Osteoblast (primary cell): ENCODE measurements at places on chromosomes 7 and 10. TPM values are rescaled to one million over a fixed set of nuclear protein-coding genes. Genes with fewer than 3 reads are reported as not detected.
A peak's percentile ranks its signal among the peaks of the same experiment; 100 is the strongest.

Gene PLXDC2
- total RNA-seq, result 63.3 and 86.9 TPM in 2 replicates

DNA sequence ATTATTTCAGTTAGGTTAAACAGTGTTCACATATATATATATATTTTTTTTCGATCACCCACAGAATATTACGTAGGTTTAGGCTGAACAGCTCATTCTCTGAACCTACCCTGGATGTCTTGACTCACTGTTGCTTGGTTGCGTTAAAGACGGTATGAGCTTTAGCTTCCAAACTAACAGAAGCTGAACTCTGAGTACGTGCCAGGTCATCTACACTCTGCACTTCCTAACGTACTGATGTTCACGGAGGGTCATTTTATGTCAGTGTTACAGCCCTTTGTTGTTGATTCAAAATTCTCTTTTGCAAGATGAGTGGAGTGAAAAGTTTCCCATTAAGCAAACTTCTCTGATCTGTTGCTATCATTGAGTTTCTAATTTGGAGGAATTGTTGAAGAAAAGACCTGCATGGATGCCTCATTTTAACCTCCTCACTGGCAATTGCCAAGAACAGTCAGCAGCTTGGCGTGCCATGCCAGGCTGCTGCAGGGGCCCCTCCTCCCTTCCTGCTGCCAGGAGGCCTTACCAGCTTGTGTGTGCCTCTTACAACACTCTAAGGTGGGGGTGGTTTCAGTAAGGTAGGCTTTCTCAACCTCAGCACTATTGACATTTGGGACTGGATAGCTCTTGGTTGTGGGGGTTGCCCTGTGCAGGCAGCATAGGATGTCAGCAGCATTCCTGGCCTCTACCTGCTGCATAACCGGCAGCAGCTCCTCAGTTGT, 44.3 kb downstream of the INSYN2A start:
- peaks cover 69% of the 10 kb centered on the region for H3K4me1 ChIP-seq
- H3K4me3 ChIP-seq, result no peak overlapping the region
- H3K36me3 ChIP-seq, result no peaks in the 10 kb centered on the region
- no peaks in the 10 kb centered on the region for H3K27me3 ChIP-seq
- peak; percentile 53 for DNase-seq

GRCh38 chr7:99974681-99975080, 1.1 kb downstream of the AZGP1 start:
- H3K4me1 ChIP-seq, result no peaks in the 10 kb centered on the region
- H3K4me3 ChIP-seq, result no peak overlapping the region
- no peak for DNase-seq
- H3K27ac ChIP-seq, result no peak overlapping the region

DNA sequence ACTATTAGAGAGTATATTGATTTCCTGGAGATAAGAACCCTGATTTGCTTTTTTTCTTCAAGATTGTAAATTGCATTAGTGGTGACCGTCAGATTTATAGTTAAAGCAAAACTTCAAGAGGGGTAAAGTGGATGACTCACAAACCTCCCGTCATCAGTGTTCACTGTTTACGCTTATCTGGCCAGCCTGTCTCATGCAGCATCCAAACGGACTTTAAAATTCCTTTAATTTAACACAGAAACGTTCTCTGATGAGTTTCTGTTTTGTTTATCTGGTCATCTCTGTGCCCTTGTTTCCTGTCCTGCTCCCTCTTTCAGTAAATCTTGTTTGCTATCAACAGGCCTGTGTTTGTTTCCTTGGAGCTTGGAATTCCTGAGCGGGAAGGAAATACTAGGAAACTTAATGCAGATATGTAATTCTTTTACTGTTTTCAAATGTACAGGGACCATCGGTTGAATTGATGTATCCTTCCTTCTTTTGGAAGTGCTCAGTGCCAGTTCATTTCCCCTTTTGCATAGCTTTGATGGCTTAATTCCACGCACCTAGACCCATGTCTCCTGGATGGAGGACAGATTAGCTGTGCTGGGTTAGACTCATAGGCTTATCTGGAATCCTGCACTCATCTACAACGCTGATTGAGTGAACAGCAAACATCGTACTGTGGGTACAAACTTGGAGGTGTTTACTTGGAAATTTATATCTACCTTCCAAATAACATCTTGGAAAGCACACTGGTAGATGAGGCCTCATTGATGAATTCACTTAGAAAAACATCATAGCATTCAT, 21.3 kb downstream of the PTPRE start:
- H3K4me1 ChIP-seq, result peaks cover 12% of the 10 kb centered on the region
- H3K4me3 ChIP-seq, result no peak overlapping the region
- peak; percentile 74 for DNase-seq
- H3K27ac ChIP-seq, result peak overlapping the region; percentile 35
- no peaks in the 10 kb centered on the region for H3K36me3 ChIP-seq

Gene UTF1
- not detected in 2 replicates for total RNA-seq

Gene KIAA1549
- total RNA-seq, result 2.9 and 3.3 TPM in 2 replicates

GRCh38 chr10:80156216-80156615, 23.7 kb downstream of the PLAC9 start:
- H3K36me3 ChIP-seq, result peaks cover 53% of the 10 kb centered on the region
- H3K27ac ChIP-seq, result peak overlapping the region; percentile 97
- no peak overlapping the region for H3K4me3 ChIP-seq
- no peaks in the 10 kb centered on the region for H3K27me3 ChIP-seq
- DNase-seq, result no peak

Gene ANKRD7
- total RNA-seq, result 1.8 and 3.3 TPM in 2 replicates

DNA sequence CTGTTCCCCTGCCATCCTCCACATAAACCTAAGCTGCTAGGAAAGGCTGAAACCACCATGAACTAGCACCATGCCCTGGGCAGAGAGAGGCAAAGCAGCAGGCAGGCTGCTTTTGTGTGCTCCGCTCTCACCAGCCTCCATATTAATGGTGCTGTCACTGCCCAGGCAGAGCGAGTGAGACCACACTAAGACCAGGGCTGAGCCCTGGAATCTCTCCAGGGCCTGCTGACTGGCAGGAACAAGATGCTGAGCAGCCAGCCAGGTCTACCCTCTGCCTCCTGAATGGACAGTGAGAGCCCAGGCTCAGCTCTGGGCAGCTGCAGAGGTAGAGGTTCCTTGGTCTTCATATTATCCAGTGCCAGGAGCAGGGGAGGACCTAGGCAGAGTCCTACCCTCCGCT, 1.6 kb upstream of the CRHR2 start:
- no peak overlapping the region for H3K27ac ChIP-seq
- H3K4me1 ChIP-seq, result no peaks in the 10 kb centered on the region
- no peak overlapping the region for H3K4me3 ChIP-seq

DNA sequence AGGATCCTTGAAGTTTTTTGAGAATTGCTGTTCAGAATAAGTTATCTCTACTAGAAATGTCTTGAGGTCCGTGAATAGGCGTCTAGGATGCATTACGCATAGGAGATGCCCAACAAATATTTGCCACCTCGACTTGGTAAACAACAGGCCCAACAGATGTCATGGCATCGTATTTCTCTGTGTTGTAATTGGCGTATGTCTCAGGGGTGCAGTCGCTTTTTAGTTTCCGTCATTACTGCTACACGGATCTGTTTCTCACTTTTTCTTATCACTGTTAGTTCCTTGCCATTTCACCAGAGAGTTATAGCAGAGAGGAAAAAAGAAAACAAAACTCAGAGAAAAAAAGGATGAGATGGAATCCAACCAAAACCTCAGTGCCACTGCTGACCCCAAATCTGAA, 73.0 kb upstream of the SFMBT2 start:
- H3K4me1 ChIP-seq, result no peaks in the 10 kb centered on the region
- no peak for DNase-seq
- no peaks in the 10 kb centered on the region for H3K27me3 ChIP-seq

Gene ASB10
- total RNA-seq, result not detected in 2 replicates

Gene GTF2IRD2
- 12.7 and 17.0 TPM in 2 replicates for total RNA-seq

DNA sequence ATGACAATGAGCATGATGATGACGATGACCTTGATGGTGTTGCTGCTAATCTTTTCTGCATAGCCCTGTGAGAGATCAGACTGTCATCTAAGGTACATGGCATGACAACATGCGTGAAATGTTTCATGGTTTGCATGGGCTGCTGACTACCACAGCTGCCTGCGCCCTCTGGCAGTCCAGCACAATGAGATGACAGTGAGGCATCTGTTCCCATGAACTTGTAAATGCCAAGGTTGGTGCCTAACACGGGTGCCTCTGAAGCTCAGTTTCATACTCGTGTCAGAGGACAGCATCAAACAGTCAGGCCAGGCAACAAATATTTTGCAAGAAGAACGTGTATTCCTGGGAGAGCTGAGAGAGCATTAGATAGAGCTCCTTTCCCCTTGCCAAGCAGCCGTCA, 122.0 kb upstream of the PRKCQ start:
- no peaks in the 10 kb centered on the region for H3K27me3 ChIP-seq
- no peak overlapping the region for H3K4me3 ChIP-seq
- DNase-seq, result no peak
- no peak overlapping the region for H3K27ac ChIP-seq

DNA sequence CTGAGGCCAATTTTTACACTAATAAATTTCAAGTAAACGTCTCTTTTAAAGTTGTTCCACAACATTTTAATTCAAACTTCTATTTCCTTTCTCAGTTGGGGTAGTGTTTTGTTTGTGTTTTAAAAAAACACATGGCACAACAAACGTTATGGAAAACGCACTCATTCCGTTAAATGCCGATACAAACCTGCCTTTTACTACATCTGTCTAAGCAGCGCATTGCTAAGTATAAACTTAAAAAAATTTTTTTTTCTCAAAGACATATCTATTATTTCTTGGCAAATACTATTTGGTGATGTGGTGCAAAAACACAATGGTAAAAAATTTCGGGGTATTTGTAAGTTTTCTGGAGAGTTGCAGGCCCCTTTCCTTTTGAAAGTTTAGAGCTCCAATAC, 1.4 kb downstream of the SKIDA1 start:
- H3K4me1 ChIP-seq, result peaks cover 10% of the 10 kb centered on the region
- H3K36me3 ChIP-seq, result no peaks in the 10 kb centered on the region
- DNase-seq, result no peak
- peak overlapping the region; percentile 82 for H3K4me3 ChIP-seq
- H3K27ac ChIP-seq, result no peak overlapping the region
- no peaks in the 10 kb centered on the region for H3K27me3 ChIP-seq

DNA sequence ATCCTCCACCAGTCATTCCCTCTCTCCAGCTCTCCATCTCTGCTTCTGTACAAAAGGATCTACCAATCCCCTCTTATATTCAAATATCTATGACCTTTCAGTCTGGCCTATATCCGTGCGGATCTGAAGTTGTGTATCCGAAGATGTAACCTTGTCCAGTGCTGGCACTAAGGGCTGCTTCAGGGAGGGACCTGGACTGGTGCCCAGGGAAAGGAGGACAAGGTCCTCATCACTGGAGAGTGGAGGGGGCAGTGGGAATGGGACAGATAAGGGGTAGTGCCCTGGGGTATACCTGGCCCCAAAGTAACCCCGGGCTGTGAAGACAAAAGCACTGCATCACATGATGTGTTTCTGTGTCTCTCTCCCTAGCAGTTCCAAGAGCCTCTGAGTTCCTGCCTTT, 1.8 kb downstream of the TMEM225B start:
- no peaks in the 10 kb centered on the region for H3K27me3 ChIP-seq
- H3K27ac ChIP-seq, result no peak overlapping the region
- no peak overlapping the region for H3K4me3 ChIP-seq
- DNase-seq, result no peak

GRCh38 chr7:44823255-44823781, 24.6 kb downstream of the H2AZ2 start:
- H3K27ac ChIP-seq, result no peak overlapping the region
- H3K4me1 ChIP-seq, result peaks cover 5% of the 10 kb centered on the region
- no peak overlapping the region for H3K4me3 ChIP-seq
- DNase-seq, result no peak

Gene DIP2C
- 32.4 and 36.9 TPM in 2 replicates for total RNA-seq

Gene TNPO3
- 54.5 and 56.1 TPM in 2 replicates for total RNA-seq

DNA sequence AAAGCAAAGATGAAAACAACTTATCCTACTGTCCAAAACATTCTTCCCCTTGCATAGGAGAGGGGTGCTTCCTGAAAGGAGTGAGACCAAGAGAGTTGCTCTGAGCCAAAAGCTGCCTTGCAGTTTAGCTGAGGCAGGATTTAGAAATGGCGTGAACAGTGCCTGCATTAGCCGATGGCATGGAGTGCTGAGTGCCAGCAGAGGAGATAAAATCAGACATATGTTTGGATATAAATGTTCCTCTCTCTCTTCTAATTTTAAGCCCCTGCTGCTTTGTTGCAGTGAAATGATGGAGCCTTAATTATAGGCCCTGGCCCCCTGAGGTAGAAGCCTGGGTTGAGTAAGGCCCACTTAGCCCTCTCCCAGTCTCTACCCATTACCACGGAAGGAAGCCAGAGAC, 7.1 kb downstream of the LRRC4 start:
- H3K27me3 ChIP-seq, result no peaks in the 10 kb centered on the region
- peaks cover 31% of the 10 kb centered on the region for H3K4me1 ChIP-seq
- H3K36me3 ChIP-seq, result peaks cover 4% of the 10 kb centered on the region
- no peak overlapping the region for H3K27ac ChIP-seq
- no peak overlapping the region for H3K4me3 ChIP-seq

DNA sequence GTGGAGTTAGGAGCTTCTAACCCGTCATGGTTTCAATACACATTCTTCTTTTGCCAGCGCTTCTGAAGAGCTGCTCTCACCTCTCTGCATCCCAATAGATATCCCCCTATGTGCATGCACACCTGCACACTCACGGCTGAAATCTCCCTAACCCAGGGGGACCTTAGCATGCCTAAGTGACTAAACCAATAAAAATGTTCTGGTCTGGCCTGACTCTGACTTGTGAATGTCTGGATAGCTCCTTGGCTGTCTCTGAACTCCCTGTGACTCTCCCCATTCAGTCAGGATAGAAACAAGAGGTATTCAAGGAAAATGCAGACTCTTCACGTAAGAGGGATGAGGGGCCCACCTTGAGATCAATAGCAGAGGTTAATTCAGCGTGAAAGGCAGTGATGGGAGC, 22.4 kb downstream of the PRSS2 start:
- H3K4me3 ChIP-seq, result no peak overlapping the region
- DNase-seq, result no peak
- no peaks in the 10 kb centered on the region for H3K4me1 ChIP-seq
- peaks cover 42% of the 10 kb centered on the region for H3K27me3 ChIP-seq
- H3K36me3 ChIP-seq, result no peaks in the 10 kb centered on the region

Gene NPFFR1
- not detected in 2 replicates for total RNA-seq

Gene ANAPC16
- 50.7 and 58.0 TPM in 2 replicates for total RNA-seq

Gene GATA3
- total RNA-seq, result not detected in 2 replicates

- DNase-seq, result no peak
- H3K27ac ChIP-seq, result no peak overlapping the region
- H3K4me1 ChIP-seq, result peaks cover 25% of the 10 kb centered on the region
- H3K27me3 ChIP-seq, result no peaks in the 10 kb centered on the region
- no peak overlapping the region for H3K4me3 ChIP-seq
Measured at GRCh38 chr10:67612176-67612575, 83.8 kb downstream of the CTNNA3 start.

DNA sequence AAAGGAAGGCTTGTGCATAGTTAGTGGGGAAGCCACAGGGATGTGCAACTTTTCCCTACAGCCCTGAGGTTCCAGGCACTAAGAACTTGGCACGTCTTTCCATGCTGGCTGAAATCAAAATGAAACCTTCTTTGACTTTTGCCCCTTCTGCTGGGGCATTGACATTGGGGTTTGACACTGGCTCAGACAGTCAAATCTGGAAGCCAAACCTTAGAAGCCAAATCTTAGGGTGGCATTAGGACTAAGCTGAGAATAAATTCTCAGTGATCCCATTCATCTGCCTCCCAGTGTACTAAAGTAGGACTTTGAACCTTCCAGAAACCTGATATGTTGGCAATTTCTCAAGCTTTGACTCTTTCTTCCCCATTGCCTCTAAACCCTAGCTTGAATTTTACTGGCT, 31.3 kb upstream of the INSYN2A start:
- H3K27me3 ChIP-seq, result no peaks in the 10 kb centered on the region
- H3K27ac ChIP-seq, result no peak overlapping the region
- no peak overlapping the region for H3K4me3 ChIP-seq
- H3K4me1 ChIP-seq, result peaks cover 4% of the 10 kb centered on the region
- no peaks in the 10 kb centered on the region for H3K36me3 ChIP-seq
